Adrenal gland (tissue), 19 donors: ENCODE measurements at places on chromosomes 2 and 18. TPM values are rescaled to one million over a fixed set of nuclear protein-coding genes. Genes with fewer than 3 reads are reported as not detected.

- DNase-seq, result peak; percentile 26
- no peaks in the 10 kb centered on the region for H3K27me3 ChIP-seq
- H3K4me3 ChIP-seq, result no peak overlapping the region
- H3K27ac ChIP-seq, result no peak overlapping the region
- H3K4me1 ChIP-seq, result peaks cover 5% of the 10 kb centered on the region
Observed at GRCh38 chr2:150280231-150280630, 207.2 kb downstream of the RND3 start.

- no peak overlapping the region for H3K4me3 ChIP-seq
- no peaks in the 10 kb centered on the region for H3K27me3 ChIP-seq
- H3K27ac ChIP-seq, result no peak overlapping the region
- no peak for DNase-seq
- no peaks in the 10 kb centered on the region for H3K36me3 ChIP-seq
Observed at GRCh38 chr2:239116456-239117246, 268.8 kb downstream of the TWIST2 start.

- peak overlapping the region; percentile 29 for H3K4me3 ChIP-seq
- no peak for DNase-seq
- H3K4me1 ChIP-seq, result peaks cover 13% of the 10 kb centered on the region
- H3K27me3 ChIP-seq, result peaks cover 73% of the 10 kb centered on the region
- no peak overlapping the region for H3K27ac ChIP-seq
Observed at GRCh38 chr2:20666005-20666303, 990 bp upstream of the GDF7 start.

DNA sequence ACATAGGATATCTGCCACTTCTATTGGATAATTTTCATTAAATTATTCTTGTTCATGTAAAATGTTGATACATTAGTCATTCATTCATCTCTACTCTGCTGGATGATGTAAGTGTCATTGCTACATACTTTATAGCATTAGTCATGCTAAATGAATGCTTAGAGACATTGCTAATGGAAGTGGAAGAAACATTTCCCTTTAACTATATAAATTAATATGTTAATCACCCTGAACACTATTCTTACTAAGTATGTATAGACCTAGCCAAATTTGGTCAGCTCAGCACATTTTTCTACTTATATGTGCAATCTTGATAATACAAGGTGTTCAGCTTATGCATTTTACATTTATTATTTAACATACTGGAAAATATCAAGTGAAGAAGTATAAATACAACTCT, 160.2 kb downstream of the DPP4 start:
- no peak overlapping the region for H3K27ac ChIP-seq
- no peaks in the 10 kb centered on the region for H3K4me1 ChIP-seq
- no peaks in the 10 kb centered on the region for H3K27me3 ChIP-seq

GRCh38 chr18:43634994-43635393, 357.7 kb upstream of the SYT4 start:
- no peak for DNase-seq
- no peaks in the 10 kb centered on the region for H3K27me3 ChIP-seq
- H3K36me3 ChIP-seq, result no peaks in the 10 kb centered on the region
- no peak overlapping the region for H3K4me3 ChIP-seq

DNA sequence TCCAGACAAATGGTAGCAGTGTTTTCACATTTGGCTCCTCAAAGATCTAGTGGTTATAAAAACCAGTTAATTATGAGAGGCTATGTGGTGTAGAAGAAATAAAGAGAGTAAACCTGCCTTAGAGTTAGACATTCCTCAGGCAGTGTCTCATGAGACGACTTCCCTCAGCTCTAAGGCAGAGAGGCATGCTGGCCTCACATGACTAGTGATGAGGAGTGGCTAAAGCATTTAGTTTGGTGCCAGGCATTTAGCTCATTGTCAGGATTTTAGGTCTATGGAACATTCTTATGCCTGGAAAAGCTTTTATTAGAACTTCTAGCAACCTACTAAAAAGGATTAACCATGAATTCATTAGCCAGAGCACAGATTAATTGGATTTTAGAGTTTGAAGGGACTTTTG, 90.3 kb downstream of the RPRM start:
- no peaks in the 10 kb centered on the region for H3K36me3 ChIP-seq
- H3K27ac ChIP-seq, result no peak overlapping the region
- H3K27me3 ChIP-seq, result no peaks in the 10 kb centered on the region
- H3K4me3 ChIP-seq, result no peak overlapping the region
- H3K4me1 ChIP-seq, result no peaks in the 10 kb centered on the region

SERPINB13 gene
- total RNA-seq, result not detected

ASNSD1 gene
- 42.2 TPM for total RNA-seq

DNA sequence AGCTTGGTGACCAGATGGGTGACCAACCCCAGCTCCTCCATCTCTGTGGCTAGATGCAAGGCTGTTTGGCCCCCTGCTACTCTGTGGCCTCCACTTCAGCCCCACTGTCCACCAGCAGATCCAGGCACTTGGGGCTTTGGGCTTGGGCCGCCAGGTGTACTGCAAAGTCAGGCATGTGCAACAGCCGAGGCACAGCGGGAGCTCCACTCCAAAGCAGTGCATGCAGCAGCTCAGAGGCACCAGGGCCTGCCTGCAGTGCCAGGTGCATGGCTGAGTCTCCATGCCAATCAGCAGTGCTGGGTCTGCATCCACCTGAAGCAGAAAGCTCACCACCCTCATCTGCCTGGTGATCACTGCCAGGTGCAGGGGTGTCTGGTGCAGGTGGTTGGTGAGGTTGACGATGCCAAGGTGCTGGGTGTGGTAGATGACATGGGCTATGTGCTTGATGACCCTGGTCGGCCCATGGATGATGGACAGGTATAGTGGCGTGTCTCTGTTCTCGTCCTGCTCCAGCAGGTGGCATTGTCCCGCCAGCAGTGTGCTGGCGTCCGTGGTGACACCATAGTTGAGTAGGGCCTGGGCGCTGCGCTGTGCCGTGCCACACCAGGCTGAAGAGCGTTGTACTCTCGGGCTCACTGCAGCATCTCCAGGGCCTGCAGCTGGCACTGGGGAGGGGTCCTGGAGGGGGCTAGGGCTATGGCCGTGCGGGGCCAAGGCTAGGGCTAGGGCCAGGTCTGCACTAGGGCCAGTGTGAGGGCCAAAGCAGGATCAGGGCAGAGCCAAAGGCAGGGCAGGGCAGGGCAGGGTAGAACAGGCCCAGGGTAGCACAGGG, 1.0 kb upstream of the ANKRD62 start:
- no peaks in the 10 kb centered on the region for H3K4me1 ChIP-seq
- H3K36me3 ChIP-seq, result no peaks in the 10 kb centered on the region
- no peak for DNase-seq

GRCh38 chr2:28970464-28971160, 10.5 kb upstream of the TOGARAM2 start:
- no peak overlapping the region for H3K27ac ChIP-seq
- no peaks in the 10 kb centered on the region for H3K4me1 ChIP-seq
- no peaks in the 10 kb centered on the region for H3K36me3 ChIP-seq
- H3K27me3 ChIP-seq, result no peaks in the 10 kb centered on the region
- no peak for DNase-seq

DNA sequence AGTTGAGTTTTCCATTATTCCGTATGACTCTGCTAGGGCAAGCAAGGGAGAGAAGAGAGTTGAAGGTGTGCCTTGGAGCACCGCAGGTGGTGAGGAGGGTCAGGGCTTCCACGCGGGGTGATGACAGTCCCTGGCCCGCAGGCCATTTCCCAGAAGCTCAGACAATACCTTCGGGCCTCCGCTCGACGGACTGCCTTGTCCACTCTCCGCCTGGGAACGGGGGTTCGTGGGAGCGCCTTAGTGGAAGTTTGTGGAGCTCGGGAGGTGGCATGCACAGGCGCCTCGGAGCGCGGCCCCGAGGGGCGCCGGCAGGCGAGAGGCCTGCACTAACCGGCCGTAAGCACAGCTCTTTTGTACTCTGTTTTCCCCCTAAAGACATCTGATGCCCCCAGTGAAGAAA, 69.8 kb downstream of the ARHGEF33 start:
- H3K27ac ChIP-seq, result no peak overlapping the region
- peak; percentile 25 for DNase-seq
- H3K27me3 ChIP-seq, result no peaks in the 10 kb centered on the region
- no peak overlapping the region for H3K4me3 ChIP-seq
- H3K4me1 ChIP-seq, result peaks cover 6% of the 10 kb centered on the region

- H3K4me3 ChIP-seq, result no peak overlapping the region
- H3K4me1 ChIP-seq, result peaks cover 5% of the 10 kb centered on the region
- no peaks in the 10 kb centered on the region for H3K36me3 ChIP-seq
- no peak for DNase-seq
Observed at GRCh38 chr2:60214626-60214875, 338.9 kb downstream of the BCL11A start.

GRCh38 chr2:124875627-124876244, 850.6 kb downstream of the CNTNAP5 start:
- no peak overlapping the region for H3K27ac ChIP-seq
- H3K4me3 ChIP-seq, result no peak overlapping the region
- no peaks in the 10 kb centered on the region for H3K27me3 ChIP-seq
- no peaks in the 10 kb centered on the region for H3K36me3 ChIP-seq
- DNase-seq, result no peak

SNTG2 gene
- 4.3 TPM for total RNA-seq

SKA1 gene
- total RNA-seq, result 0.46 TPM

GRCh38 chr2:100741880-100742276, 78.1 kb upstream of the NPAS2 start:
- no peaks in the 10 kb centered on the region for H3K27me3 ChIP-seq
- no peaks in the 10 kb centered on the region for H3K4me1 ChIP-seq
- H3K4me3 ChIP-seq, result no peak overlapping the region
- H3K36me3 ChIP-seq, result no peaks in the 10 kb centered on the region

- H3K4me1 ChIP-seq, result no peaks in the 10 kb centered on the region
- DNase-seq, result no peak
- no peaks in the 10 kb centered on the region for H3K27me3 ChIP-seq
- no peaks in the 10 kb centered on the region for H3K36me3 ChIP-seq
- H3K4me3 ChIP-seq, result no peak overlapping the region
- no peak overlapping the region for H3K27ac ChIP-seq
Observed at GRCh38 chr2:187966924-187967323, 324.8 kb upstream of the GULP1 start.

TRMT61B gene
- total RNA-seq, result 22.2 TPM
